Activated CD8-positive, alpha-beta memory T cell treated with anti-CD3 and anti-CD28 coated beads, Interleukin-2, amount 10 ng/mL, durations not matched to agents 7 days and 5 days (primary cell): ENCODE measurements at places on chromosomes 7 and 10. TPM values are rescaled to one million over a fixed set of nuclear protein-coding genes. Genes with fewer than 3 reads are reported as not detected.

Gene MKI67
- 418 TPM for total RNA-seq

Gene ADCY1
- 6.7 TPM for total RNA-seq

Gene CRYGN
- not detected for total RNA-seq

DNA sequence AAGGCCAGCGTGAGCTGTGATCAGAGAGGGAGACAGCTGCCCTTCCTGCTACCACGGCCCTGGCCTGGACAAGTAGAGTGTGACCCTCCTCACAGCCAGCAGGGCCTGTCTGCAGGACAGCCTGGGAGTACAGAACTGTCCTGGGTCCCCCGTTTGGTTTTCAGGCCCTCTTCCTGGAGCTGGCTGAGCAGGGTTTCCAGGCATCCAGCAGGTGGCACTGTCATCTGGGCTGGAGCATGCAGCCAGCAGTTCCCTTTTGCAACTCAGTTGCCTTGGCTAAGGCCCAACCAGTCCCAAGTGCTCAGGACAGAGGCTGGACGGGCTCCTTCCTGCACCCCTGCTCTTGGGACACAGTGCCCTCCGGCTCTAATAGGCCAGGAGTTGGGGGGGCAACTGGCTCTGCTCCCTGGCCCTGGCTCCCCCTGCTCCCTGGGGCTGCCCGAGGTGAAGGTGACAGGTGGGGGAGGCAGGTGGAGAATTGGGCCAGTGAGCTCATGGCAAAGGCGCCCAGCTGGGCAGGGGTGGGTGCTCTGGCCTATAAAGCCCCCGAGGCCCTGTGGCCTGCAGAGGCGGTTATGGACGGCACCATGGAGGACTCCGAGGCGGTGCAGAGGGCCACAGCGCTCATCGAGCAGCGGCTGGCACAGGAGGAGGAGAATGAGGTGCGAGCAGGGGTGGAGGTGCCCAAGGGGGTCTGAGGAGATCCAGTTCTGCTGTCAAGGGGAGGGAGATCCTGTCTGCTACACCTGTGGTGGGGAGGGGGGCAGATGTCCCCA lies at the start of gene ANKRD2:
ANKRD2 (plus strand) TSS at position 566 of the 776 bp plus-strand sequence; CDS start at position 576, 10 bp downstream.
- no peak within 1 kb of the TSS for H3K27ac ChIP-seq
- peaks cover 3% of the 10 kb centered on the region for H3K27me3 ChIP-seq
- peaks cover 2% of the 10 kb centered on the region for H3K4me1 ChIP-seq
- DNase-seq: peak; percentile 80
- no peak within 1 kb of the TSS for H3K4me3 ChIP-seq
- H3K36me3 ChIP-seq: no peaks in the 10 kb centered on the region

- peaks cover 14% of the 10 kb centered on the region for H3K4me1 ChIP-seq
- H3K4me3 ChIP-seq: no peak overlapping the region
Observed at GRCh38 chr7:73530800-73531199, 8.7 kb upstream of the BAZ1B start.

- H3K27me3 ChIP-seq: no peaks in the 10 kb centered on the region
- no peak overlapping the region for H3K27ac ChIP-seq
- H3K4me1 ChIP-seq: peaks cover 8% of the 10 kb centered on the region
- H3K4me3 ChIP-seq: no peak overlapping the region
- DNase-seq: no peak
Observed at GRCh38 chr7:40598915-40599314, 464.1 kb downstream of the SUGCT start.
